OCI-M1 (cell line): ENCODE measurements at places on chromosomes 2 and 18.

- peak; percentile 93 for DNase-seq
These were observed 677.6 kb upstream of the ID2 start for GRCh38 chr2:8004250-8004681.

DNA sequence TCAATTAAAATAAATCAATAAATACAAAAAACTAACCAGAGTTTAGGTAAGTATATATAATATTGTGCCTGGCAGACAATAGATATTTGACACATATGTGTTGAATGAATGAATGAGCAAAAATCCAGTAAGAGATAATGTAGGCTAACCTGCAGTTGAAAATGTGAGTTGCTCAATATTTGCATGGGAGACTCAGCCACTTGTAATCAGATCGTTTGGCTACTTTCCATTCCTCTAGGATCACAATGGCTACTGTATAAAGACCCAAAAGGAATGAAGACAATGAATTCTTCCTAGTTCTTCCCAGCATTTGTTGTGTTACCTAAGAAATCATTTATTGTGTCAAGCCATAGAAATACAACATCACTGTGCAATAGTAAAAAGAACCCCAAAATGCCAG, 25.3 kb downstream of the PIEZO2 start:
- DNase-seq: no peak

DNA sequence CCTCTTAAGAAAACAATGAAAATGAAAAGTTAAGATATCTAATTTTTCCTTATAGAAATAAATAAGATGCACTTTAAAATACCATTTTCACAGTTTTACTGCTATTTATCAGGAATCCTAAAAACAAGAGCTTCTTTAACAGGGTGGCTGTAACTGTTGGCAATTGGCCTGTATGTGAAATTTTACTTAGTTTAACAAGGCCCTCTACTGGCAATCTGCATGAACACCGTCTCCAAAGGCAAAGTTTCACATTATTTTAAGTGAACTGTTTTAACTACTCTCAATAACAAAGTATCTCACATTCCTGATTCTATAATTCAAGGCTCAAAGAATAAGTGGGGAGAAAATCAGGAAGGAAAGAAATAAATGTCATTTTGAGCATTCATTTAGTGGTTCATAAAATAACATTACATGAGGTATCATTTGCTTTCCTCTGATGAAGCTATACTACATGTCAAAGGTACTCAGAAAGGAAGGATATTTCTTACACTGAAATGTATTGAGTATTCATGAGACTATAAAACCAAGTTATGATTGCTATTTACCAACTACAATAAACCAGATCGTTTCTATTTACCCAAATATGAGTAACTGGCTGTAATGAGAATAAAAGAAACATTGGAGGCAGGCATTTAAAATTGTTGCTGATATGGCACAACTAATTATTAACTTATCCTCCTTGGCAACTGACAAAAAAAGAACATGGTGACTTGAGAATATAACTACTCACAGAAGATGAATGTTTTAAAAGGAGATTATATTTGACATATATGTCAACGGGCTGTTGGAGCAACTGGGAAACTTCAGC, 7.0 kb downstream of the NCKAP5 start:
- peak; percentile 43 for DNase-seq

GRCh38 chr2:99949963-99950362, 192.4 kb downstream of the AFF3 start:
- DNase-seq: no peak

DNA sequence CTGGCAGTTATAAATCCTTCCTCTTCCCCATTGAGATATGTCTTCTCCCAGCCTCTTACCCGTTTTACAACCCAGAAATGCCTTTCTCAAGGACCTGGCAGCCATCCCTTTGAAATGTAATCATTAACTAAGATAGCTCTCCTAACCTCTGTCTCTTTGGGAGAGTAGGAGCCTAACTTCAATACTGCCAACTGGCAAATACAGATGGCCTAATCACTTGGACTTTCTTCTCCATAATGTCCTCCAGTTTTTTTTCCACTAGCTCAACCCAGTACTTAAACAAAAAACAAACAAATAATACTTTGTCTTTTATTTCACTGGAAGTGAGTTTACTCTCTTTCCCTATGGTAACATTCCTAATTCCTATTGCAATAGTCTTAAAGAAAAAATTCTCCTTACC, 1391.1 kb downstream of the SUCLG1 start:
- no peak for DNase-seq

GRCh38 chr2:47541848-47542450, 139.0 kb downstream of the MSH2 start:
- no peak for DNase-seq

DNA sequence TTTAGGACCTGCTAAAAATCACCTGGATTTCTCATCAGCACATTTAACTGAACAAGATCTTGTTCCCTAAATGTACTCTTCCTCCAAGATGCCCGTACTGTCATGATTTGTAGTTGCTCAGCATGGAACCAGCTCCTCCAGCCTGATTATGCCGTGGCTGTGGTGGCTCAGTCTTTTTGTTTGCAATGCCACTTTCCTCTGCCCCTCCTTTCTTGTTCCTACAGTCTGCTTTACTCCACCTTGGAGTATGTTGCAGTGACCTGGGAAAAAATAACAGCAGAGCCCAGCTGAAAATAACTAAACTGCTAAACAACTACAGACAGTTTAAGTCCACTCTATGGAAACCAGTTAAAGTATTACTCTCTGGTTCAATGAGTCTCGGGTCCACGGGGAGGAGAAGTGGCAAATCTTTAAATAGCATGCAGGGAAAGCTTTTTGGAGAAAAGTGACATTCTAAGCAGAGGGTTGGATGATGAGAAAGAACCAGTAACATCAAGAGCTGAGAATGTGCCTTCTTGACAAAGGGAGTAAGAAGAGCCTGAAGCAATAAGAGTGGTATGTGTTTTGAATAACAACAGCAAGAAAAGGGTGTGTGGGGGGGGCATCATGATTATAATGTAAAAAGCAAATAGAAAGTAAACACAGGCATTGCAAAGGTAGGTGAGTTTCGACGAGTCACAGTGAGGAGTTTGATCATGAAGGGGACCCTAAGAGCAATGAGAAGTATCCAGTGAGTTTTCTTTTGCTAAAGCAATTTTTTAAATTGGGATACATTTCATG, 225.7 kb downstream of the TMX3 start:
- DNase-seq: peak; percentile 29

DNA sequence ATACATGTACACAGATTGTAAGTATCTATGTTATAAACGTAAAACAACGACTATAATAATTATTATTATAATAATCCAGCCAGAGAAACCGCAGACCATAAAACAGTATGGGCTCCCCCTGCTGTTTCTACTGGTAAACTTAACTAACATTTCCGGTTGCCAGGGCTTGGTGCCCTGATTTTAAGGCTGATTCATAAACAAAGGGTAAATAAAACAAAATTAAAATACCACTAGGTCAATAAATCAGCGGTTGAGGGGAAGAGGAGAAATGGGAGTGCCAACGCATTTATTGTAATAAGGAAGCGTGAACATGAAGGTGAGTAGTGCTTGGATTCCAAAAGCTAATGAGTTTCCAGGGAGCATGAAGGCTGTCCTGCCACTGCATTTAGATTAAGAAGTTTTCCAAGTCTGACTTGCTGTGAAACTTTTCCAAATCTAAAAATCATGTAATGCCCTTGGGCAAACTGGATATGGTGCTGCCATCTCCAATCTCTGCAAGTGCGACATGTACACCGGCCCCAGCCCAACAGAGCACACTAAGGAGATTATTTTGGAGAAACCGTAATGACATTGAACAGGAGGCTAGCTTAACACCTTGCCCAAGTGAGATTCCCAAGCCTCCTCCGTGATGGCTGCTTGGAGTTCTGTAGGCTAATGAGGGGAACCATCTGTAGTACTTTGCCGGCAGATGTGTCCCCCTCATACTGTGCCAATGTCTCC, 50.7 kb upstream of the HNRNPA3 start:
- DNase-seq: peak; percentile 64

DNA sequence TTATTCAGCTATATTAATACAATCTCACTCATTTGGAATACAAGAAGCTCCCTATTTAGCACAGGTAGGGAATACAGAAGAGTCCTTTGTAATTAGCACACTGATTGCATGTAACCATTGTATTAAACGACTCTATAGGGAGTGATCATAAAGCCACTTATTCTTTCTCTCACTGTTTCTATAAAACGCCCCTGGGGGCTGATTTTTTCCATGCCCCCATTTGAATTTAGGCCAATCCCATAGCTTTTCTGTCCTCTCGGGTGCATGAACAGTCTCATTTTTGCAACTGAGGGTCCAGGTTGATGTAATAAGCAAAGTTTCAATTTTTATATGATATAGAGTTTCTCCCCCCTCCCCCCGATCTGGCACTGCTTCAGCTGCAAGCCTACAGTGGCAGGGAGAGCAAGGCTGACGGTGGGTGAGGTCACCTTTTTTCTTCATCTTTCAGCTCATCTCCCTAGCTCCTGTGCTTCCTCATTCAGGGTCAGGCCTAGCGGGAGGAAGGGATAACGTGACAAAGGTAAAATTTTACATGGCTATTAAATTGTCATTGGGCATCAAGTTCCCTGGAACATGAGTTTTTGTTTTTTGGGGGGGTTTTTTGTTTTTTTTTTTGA, 45.7 kb downstream of the GAD1 start:
- DNase-seq: peak; percentile 48

DNA sequence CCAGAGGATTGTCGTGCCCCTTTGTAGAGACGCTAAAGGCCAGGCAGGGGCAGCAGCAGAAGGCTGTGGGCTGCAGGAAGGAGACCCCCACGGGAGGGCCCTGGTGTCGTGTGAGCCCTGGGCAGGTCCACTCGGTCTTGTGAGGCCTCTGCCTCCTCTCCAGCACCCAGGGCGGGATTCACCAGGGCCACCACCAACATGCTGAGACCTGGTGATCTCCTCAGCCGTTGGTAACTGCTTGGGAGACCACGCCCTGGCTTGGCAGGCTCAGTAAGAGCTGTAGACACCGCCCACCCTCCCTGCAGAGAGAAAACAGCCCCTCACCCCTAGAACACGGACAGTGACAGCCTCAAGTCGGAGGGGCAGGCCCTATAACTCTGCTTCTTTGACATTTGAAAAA, 21.1 kb downstream of the MBP start:
- DNase-seq: no peak

DNA sequence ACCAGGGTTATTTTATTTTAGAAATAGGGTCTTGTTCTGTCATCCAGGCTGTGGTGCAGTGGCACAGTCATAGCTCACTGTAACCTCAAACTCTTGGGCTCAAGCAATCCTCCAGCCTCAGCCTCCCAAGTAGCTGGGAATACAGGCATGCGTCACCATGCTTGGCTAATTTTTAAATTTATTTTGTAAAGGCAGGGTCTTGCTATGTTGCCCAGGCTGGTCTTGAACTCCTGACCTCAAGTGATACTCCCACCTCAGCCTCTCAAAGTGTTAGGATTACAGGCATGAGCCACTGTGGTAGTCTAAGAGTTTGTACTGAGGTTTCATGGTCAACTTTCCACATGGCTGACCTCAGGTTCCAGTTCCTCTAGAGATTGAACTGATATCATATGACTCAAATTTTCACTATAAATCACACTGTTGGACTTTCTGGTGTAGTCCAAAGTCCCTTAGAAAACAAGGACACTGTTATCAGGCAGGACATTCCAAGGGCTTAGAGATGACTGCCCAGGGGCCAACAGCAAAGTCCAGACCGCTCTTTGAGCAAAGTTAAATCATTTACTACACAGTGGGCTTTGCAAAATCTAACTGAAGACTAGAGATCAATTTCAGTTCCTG, 82.0 kb upstream of the MEX3C start:
- peak; percentile 6 for DNase-seq

DNA sequence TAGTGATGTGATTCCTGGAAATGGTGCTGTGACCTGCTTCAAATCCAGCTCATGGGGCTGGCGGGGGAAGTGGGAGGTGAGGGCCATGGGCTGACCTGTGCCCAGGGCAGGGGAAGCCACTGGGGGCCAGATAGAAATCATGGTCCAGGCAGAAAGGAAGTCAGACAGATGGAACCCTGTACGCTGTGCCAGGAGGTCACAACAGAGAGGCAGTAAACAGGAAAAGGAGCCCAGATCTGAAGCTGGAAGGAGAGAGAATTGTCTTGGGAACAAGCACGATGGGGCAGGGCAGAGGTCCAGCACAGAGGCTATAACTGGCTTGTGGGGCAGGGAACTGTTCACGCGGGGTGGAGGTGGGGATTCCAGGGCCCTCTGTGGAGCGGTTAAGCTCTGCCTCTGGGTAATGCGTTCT, 76.0 kb downstream of the RNF144A start:
- no peak for DNase-seq

DNA sequence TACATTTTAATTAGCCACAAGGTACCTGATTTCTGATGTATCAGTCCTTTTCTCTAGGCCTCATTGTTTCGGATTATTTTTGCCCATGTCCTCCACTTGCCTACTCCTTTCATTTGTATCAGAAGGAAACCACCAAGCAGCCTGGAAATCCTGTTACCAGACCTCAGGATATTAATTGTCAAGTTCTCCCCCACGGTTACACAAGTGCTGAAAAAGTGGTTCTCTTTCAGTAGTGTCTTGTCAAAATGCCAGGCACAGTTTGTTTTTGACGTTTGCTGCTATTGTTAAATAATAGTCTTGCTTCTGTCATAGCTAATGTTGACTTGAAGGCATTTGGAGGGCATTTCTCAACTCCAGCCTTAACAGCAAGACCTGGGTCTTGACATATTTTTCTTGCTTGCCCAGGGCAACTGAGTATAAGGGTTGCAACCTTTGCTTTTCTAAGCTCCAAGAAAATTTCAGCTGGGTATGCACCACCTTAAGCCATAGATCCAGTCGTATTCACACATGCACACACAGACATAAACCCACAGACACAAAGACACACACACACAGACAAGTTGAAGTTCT, 31.0 kb downstream of the INSIG2 start:
- DNase-seq: no peak

- DNase-seq: no peak
These were observed 5.1 kb upstream of the ODC1 start for GRCh38 chr2:10452956-10453904.

DNA sequence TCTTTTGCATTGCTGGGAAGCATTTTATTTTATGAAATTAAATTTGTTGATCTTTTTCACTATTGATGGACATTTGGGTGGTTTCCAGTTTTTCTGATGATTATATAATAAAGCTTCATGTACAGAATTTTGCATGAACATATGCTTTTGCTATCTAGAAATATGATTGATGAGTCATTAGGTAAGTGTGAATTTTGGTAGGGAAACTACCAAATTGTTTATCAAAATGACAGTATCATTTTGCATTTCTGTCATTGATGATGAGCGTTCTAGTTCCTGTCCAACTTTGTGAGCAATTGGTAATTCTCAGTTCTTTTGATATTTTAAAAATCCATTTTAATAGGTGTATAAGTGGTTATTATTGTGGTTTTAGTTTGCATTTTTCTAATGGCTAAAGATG, 67.7 kb downstream of the TAF4B start:
- DNase-seq: no peak

- DNase-seq: no peak
These were observed 307.2 kb downstream of the MYCN start for GRCh38 chr2:16247326-16248122.

- DNase-seq: peak; percentile 22
These were observed 57.8 kb upstream of the CCDC141 start for GRCh38 chr2:179107737-179108136.
